ENCODE measurements at places on chromosomes 4 and X.

DNA sequence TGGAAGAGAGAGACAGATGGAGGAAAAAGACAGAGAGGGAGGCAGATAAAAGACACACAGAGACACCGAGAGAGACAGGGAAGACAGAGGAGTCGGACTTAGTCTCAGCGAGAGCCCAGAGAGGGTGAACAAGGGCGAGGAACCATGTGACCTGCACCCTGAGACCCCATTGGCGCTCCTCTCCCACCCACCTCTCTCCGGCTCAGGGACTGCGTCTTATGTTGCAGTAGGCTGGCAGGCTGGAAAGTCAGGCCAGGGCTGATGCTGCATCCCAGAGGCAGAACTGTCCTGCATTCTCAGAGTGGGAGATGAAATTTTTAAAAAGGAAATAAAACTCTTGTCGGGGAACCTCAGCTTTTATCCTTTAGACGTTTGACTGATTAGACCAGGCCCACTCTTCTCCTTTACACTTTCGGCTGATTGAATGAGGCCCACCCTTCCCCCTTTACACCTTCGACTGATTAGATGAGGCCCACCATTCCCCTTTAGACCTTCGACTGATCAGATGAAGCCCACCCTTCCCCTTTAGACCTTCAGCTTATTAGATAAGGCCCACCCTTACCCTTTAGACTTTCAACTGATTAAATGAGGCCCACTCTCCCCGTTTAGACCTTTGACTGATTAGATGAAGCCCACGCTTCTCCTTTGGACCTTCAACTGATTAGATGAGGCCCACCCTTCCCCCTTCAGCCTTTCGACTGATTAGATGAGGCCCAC lies 29.5 kb upstream of the IL3RA start:
- DNase-seq = no peak

DNA sequence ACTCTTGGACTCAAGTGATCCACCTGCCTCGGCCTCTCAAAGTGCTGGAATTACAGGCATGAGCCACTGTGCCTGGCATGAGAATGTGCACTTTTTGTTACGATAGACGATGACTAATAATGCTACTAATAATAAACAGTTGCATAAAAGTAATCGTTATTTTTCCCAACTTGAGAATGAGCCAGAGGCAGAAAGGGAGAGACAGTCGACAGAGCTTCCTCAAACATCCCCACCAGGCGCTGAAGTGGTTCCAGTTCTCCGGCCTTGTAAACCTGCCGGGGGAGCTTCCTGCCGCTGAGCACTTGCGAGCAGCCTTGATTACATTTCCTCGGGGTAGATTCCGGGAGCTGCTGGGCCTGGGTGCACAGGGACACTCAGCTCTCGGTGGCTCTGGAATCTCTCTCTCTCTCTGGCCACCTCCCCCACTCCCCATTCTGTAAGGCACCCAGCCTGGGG lies 8.9 kb upstream of the HTRA3 start:
- DNase-seq = no peak

DNA sequence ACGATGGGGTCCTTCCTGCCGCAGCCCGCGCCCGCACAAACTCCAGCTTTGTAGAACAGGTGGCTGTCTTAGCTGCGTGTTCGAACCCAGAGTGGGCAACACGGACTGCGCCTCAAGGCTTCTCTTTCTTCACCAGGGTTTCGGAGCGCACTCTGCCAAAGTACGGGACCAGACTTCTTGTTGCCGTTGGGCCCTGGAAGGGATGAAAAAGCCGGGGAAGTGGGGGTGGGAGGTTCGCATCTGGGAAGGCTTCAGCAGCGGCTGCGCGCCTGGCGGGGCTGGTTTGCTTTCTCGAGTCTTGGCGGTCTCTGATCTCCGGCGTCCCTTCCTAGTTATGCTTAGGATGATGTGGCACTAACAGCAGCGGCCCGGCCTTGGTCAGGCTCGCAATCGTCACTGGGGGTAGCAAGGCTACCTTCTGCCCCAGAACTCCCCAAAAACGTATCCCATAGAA lies 673 bp downstream of the PARM1 start:
- DNase-seq = no peak

DNA sequence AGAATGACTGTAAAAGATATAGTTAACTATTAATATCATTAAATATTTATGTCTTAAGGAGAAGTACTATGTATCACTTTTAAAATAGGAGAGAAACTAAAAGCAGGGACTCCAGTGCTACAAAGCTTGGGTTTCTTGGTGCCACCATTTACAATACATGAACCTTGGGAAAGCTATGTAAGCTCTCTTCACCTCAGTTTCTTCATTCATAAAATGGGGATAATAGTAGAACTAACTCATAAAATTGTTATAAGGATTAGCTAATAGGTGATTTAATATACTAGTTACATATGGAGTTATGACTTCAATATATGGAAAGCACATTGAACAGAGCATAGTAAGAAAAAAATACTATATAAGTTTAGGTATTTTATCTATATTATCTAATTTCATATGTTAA lies 23.7 kb downstream of the EPGN start:
- no peak for DNase-seq

DNA sequence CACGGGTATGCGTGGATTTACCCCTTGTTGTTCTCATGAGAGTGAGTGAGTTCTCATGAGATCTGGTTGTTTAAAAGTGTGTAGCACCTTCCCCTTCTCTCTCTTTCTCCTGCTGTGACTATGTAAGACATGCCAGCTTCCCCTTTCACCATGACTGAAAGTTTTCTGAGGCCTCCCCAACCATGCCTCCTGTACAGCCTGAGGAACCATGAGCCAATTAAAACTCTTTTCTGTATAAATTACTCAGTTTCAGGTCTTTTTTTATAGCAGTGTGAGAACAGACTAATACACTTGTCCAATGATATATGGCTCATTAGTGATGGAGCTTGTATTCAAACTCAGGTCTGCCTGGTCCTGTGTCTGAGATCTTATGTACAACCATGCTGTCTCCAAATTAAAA lies 28.5 kb upstream of the RTL3 start:
- no peak for DNase-seq

Measured in esophagus squamous epithelium (tissue), 5 donors.